ENCODE measurements at places on chromosomes 4 and X.

DNA sequence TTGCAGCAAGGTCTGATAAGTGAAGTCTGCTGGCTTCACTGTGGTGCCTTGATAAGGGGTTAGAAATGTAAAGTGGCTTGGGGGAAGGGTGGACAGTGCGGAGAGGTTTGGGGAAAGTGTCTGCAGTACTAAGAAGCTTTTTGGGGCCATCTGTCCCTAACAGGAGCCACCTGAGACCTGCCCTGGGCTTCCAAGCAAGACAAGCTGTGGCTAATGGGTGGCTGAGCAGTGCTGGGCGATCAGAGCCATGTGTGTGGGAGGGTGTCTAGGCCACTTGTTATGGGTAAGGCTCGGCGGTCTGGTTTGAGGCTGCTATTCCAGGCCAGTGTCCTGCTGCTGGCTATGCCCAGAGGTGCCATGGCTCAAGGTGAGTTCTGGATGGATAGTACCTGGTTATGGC lies 185.4 kb upstream of the MTMR8 start:
- DNase-seq = no peak

GRCh38 chr4:153233761-153234371 lies 29.6 kb downstream of the TRIM2 start:
- DNase-seq = no peak

DNA sequence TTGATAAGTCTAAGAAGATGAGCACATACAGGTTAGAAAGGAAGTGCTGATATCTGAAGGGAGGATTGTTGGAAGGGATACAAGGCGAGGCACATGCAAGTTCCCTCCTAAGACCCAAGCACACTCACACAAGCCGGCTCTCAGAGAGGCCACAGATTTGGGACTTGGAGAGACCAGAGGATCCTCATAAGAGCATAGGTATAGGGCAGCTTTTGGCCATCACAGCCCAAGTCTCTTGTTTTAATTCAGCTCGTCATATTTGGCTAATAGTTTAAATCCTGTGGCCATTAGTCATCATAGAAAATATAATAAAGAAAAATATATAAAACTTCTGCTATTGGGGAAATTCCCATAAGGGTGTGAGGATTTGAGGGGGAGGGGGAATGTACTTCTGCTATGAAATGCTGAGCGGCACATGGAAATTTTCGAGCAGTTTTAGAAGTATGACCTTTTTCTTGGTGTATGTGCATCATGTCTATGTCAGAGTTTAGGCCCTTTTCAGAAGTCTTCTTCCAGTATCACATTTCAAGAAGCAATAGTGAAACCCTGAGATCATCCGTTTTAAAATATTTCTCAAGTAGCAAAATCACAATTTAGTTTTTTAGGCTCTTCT lies 97.7 kb downstream of the NFKB1 start:
- DNase-seq = no peak

GRCh38 chrX:3378156-3378555 lies 31.7 kb upstream of the MXRA5 start:
- DNase-seq = no peak

DNA sequence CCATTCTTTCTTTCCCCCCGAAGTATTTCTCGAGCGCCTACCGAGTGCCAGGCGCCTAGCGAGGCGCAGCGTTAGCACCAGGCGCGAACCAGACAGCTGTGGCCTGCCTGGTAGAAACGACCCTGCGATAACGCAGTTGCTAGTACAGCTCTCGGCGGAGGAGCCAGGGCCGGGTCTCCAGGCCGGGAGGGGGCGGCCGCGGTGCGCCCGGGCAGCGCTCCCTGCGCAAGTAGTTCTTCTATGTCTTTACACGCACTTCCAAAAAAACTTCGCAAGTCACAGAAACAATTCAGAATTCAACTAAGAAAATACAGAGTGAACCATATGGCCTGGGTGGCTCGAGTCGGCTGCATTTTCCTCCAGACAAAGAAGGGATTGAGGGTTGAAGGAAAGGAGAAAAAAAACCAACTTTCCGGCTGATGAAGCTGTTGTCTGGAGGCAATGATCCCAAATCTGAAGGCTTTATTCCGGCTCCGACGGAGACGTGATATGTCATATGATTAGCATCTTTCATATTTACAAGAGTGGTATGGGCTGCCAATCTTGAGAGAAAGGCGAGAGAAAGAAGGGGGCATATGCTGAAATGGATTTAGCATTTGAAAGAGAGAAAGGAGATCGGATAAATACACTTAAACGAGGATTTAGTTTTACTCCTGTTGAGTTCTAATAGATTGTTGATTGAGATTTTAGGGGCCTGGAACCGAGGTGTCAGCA lies 7.2 kb upstream of the NEUROG2 start:
- no peak for DNase-seq

DNA sequence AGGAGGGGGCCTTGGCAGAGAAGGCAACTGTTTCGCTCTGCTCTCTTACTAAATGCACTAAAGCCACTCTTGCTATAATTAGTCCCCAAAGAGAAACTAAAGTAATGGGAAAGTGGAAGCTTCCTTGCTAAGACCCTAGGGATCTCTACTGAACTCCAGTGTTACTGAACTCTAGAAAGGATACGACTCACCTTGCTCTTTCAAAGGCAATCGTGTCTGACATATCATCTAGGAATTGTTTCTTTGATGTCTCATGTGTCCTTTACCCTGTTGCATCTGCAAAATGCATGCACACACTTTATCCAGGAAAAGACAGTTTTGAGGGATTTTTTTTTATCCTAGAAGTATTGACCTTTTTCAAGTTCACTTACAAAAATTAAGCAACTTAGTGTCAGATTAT lies 148.1 kb upstream of the FAM9B start:
- DNase-seq = no peak

DNA sequence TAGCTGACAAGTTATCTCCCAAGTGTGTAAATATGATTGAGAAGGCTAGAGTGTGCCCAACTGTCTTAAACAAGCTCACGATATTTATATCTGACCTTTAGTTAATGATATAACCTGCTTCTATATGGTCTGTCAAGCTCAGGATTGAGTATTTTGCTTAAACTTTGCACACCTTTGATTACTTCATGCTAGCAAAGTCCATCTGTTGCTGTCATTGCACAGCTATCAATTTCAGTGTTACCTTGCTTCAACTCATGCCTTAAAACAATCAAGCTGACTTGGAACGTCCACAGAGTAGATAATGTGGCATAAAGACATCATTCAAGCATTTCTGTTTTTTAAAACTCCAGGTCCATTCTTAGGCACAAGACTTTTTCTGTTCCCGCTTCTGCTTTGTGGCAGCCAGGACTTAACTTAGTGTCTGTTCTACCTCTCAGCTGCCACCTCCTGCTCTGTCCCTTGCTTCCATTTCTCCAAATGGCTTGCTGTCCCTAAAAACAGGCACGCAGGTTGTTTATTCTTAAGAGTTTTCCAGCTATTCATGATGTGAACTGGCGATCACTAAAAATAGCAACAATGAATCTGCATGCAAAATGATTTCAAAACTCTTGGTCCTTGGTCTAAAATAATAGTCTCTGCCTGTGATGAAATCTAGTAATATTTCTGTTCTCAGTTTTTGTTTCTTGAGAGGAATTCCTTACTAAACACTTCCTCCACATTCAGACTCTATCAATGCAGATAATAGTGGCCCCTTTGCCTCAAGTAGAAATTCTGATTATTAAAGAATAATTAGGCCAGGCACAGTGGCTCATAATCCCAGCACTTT lies 16.3 kb upstream of the NEIL3 start:
- DNase-seq = no peak

DNA sequence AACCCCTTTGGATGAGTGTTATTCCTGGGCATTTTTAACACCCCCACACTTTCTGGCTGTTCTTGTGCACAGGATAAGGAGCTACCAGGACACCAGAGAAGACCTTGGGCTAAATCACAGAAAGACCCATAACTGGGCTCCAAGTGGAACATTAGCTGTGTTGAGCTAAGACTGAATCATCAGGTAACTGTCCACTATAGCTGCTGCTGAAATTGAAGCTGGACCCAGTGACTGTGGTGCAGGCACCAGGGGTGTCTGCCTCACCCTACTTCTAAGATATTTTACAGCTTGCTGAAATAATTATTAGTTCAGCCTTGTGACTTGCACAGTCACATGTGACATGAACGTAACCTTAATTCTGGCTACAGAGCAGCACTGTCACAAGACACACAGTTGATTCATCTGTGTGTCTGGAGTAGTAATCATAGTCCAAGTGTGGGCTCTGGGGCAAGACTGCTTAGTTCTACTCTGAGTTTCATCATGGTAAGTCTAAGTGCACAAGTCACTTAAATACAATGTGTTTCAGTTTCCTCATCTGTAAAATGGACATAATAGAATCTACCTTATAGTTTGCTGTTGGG lies 127.4 kb downstream of the SLC39A8 start:
- no peak for DNase-seq

DNA sequence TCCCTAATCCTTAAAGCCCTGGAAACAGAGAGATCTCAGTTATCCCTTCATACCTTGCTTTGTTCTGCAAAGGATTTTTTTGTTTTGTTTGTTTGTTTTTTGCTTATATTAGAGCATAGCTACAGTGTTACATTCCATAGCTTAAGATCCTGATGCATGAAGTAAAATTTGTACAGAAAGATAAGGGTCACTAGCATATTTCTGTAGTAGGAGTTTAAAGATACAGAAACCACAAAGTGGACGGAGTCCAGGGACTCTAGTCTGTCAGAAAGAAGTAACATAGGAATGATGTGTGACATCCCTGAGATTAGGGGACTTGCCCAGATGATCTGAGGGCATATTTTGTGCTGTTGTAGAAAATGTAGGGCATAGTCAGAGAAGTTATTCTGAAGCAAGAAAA lies 151.9 kb upstream of the PLAC1 start:
- DNase-seq = no peak
